ENCODE measurements at places on chromosomes 4 and X. TPM values are rescaled to one million over a fixed set of nuclear protein-coding genes. Genes with fewer than 3 reads are reported as not detected.
A peak's percentile ranks its signal among the peaks of the same experiment; 100 is the strongest.

DNA sequence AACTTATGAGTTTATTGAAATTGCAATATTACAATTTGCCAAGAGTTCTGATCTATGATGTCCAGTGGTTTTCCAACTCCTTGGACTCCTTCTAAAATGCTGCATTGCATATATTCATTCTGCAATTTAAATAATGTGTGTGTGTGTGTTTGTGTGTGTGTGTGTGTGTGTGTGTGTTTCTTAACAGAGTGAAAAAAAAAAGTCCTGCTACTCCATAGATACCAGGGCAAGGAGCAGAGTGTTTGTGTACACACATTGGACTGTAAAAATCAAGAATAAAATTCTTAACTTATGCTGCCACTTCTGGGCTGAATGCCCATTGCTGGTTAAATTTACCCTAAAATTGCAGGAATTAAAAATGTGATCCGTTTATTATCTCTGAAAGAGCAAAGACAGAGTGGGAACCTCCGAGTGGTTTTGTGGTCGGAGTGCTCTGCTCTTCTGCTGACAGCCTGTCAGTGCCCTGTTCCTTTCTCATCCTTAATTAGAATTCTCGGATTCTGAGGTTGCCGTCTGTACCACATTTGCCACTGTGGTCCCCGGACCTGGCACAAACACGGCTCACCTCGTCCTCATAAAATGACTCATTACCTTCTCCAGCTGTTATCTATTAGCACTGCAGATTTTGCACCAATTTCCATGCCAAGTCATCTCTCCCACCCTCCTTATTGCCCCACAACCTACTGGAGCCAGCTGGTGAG, 355.5 kb downstream of the KCNIP4 start:
- H3K4me1 ChIP-seq = no peaks in the 10 kb centered on the region
- no peak overlapping the region for H3K27ac ChIP-seq
- H3K4me3 ChIP-seq = no peak overlapping the region
- DNase-seq = no peak
- H3K27me3 ChIP-seq = no peaks in the 10 kb centered on the region

DNA sequence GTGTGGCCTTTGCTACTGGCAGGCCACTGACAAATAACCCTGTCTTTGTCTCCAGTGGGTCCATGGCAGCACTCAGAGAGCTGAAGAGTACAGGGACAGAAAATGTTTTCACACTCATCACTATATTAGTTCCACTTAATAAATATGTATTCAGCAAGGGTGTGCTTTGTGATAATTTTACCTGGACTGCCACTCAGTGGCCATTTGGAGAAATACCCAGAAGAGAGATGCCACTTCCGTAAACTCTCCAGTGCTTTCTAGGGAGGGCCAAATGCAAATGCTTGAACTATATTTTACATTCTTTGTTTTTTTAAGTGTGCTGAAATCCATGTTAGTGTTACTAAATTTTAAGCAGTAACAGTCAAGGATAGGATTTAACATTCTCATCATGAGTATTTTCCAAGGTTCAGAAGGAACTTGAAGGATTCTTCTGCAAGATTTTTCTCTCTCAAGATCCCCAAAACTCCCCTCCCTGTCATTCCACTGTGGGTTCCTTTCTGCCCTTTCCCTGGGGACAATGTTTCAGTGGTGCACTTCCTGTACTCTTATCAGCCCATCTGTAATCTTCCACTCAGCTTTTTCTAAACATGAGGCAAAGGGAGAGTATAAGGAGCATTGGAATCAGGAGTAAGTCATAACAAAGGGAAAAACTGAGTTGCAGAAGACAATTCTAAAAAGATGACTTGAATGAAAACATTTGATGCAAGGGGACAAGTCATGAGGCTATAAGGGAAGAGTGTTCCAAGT, 46.0 kb downstream of the TFDP3 start:
- no peak overlapping the region for H3K27ac ChIP-seq
- no peaks in the 10 kb centered on the region for H3K27me3 ChIP-seq
- no peaks in the 10 kb centered on the region for H3K4me1 ChIP-seq
- DNase-seq = no peak
- no peaks in the 10 kb centered on the region for H3K36me3 ChIP-seq

GRCh38 chr4:26110493-26110892, 196.5 kb downstream of the SMIM20 start:
- H3K27ac ChIP-seq = no peak overlapping the region
- no peak overlapping the region for H3K4me3 ChIP-seq
- no peaks in the 10 kb centered on the region for H3K27me3 ChIP-seq
- no peak for DNase-seq
- no peaks in the 10 kb centered on the region for H3K4me1 ChIP-seq

DNA sequence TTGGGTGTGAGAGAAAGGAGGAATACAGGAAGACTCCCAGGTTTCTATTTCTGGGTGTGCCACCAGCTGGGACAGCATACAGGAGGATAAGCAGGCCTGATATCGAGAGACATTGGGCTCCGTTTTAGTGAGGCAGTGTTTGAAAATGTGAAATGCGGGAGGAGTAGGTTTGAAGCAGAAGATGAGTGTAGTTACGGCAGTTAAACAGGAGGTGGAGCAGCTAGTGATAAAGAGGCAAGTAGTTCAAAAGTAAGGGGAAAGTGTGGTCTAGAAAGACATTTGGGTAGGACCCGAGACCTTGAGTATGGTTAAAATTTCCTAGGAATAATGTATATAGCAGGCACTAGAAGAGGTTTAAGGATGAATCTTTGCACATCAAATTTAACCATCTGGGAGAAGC, 42.4 kb downstream of the DCUN1D4 start:
- no peaks in the 10 kb centered on the region for H3K36me3 ChIP-seq
- no peak overlapping the region for H3K27ac ChIP-seq
- no peak overlapping the region for H3K4me3 ChIP-seq
- no peak for DNase-seq

DNA sequence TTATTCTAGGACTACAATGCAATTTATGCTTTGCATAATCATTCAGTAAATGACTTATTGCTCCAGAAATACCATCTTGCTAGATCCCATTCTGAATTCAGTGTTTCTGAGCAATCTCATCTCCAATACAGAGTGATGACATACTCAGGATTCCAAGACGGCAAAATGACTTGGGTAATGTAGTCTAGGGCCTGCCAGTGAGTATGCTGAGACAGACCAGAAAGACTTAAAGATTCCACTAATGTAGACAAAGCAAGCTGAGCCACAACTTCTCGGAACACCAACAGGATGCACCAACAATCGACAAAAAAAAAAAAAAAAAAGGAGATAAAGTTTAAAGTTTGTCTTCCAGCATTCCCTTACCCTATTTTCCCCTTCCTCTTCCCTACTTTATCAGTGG, 919 bp upstream of the SEC24B start:
- DNase-seq = no peak
- H3K4me1 ChIP-seq = peaks cover 15% of the 10 kb centered on the region
- H3K36me3 ChIP-seq = no peaks in the 10 kb centered on the region
- no peaks in the 10 kb centered on the region for H3K27me3 ChIP-seq
- peak overlapping the region; percentile 69 for H3K4me3 ChIP-seq

GRCh38 chr4:68447201-68447600, at the start of gene TMPRSS11E:
Gene TMPRSS11E (plus strand): TSS chr4:68447463. CDS start chr4:68447513, 50 bp downstream.
- no peak within 1 kb of the TSS for H3K27ac ChIP-seq
- no peaks in the 10 kb centered on the region for H3K27me3 ChIP-seq
- no peaks in the 10 kb centered on the region for H3K36me3 ChIP-seq
- H3K4me3 ChIP-seq = no peak within 1 kb of the TSS
- no peaks in the 10 kb centered on the region for H3K4me1 ChIP-seq

- H3K4me1 ChIP-seq = no peaks in the 10 kb centered on the region
- H3K27me3 ChIP-seq = no peaks in the 10 kb centered on the region
- no peak overlapping the region for H3K4me3 ChIP-seq
- no peaks in the 10 kb centered on the region for H3K36me3 ChIP-seq
- DNase-seq = no peak
- no peak overlapping the region for H3K27ac ChIP-seq
Observed at GRCh38 chr4:3361406-3361805, 68.6 kb downstream of the RGS12 start.

GRCh38 chr4:184836613-184837012, 10.8 kb upstream of the ACSL1 start:
- no peak overlapping the region for H3K27ac ChIP-seq
- H3K4me3 ChIP-seq = no peak overlapping the region
- H3K4me1 ChIP-seq = no peaks in the 10 kb centered on the region
- H3K27me3 ChIP-seq = no peaks in the 10 kb centered on the region
- H3K36me3 ChIP-seq = no peaks in the 10 kb centered on the region

Gene PASD1
- not detected for total RNA-seq

Gene TBX22
- total RNA-seq = not detected

Gene MAGEC3
- total RNA-seq = not detected

Gene POF1B
- 0.19 TPM for total RNA-seq

Gene STEEP1
- 6.9 TPM for total RNA-seq

Gene AFP
- total RNA-seq = not detected
